ENCODE measurements at places on chromosomes 12 and 14.
A peak's percentile ranks its signal among the peaks of the same experiment; 100 is the strongest.

GRCh38 chr12:116060764-116061163 lies 216.7 kb downstream of the MED13L start:
- DNase-seq, result peak; percentile 22

DNA sequence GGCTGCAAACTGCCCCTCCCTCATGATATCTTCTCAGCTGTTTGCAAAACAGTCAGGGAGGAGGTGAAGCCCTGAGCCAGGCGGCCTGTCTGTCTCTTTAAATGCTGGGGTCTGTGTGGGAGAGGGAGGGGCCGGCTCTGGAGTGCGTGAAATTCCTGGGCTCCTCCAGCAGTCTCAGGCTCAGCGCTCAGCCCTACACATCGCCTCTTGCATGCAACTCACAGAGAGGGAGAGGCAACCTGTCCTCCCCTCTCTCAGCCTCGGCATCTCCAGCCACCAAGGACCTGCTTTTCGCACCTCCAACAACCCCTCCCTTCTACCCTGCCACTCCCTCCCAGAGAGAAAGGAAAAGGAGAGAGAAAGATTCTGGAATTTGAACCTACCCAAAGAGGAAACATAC lies at the start of gene NRXN3:
TSS of gene NRXN3 (plus strand) at position 171 of the 400 bp plus-strand sequence. CDS start 72,721 bp downstream, outside the sequence.
- no peak for DNase-seq

DNA sequence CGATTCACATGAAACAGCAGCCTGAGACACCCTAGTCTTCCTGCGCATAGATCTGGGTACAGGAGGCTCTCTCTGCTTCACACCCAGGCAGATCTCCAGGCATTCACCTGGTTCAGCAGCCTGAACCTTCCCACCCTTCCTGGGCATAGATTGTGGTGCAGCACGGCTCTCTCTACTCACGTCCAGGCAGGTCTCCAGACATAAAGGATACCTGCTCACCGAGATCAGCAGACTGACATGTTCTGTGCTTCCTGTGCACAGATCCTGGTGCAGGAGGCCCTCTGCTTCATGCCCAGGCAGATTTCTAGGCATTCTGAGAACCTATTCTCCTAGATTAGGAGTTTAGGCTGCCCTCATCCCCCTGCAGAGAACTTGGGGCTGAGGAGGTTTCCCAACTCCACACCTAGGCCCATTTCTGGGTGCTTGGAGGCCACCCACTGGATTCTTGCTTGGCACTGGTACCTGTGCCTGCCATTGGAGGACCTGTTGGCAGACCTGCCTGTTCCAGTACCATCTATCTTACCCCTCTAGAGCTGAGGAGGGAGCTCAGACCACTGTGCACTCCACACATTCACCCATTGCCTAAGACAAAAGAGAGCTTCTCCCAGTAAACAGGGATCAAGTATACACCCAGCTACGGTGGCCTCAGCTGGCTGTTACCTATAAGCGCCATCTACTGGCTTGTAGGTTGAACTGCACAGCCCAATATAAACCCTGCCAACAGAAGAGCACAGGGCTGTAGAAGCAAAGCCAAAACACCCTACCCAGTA lies 28.0 kb upstream of the GARIN6 start:
- peak; percentile 17 for DNase-seq

DNA sequence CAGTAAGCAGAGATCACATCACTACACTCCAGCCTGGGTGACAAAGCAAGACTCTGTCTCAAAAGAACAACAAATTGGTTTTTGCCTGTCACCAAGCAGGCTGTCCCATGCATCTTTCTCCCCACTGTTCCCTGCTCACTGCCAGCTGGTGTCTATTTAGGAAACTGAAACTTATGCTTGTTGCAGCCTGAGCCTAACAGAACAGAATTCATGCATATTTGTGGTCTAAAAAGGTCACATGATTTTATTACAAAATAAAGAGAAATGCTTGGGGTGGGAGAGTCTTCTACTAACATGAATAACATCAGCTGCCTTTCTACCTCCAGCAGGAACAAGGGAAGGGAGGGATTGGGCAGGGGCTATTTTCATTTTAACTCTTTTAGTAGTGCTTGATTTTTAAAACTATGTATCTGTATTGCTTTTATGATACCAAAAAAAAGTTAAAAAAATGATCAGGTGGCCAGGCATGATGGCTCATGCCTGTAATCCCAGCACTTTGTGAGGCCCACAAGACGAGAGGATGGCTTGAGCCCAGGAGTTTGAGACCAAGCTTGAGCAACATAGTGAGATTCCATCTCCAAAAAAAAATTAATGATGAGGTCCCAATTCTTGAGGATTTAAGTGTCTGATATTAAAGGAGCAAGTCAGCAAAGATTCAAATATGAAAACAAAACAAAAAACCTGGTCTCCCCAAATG lies 923 bp downstream of the STAT2 start:
- peak; percentile 90 for DNase-seq

DNA sequence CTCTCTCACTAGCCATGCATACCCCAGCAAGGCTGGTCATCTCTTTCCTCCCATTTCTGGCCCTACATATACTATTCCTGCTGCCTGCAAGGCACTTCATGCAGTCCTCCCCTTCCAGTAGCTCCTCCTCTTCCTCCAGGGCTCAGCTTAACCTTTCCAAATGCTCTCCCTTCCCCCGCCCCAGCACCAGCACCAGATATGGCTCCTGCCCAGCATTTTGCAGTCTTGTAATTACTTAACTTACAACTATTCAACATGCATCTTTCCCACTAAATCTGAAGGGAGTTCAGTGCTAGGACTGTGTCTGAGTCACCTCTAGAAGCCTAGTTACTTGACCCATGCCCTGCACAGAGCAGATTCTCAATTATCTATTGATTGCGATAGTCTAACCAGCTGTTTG lies 1.8 kb upstream of the FBXO21 start:
- no peak for DNase-seq

- no peak for DNase-seq
These were observed 191.2 kb upstream of the GARIN2 start for GRCh38 chr14:66998013-66998412.

- peak; percentile 22 for DNase-seq
These were observed 7.7 kb downstream of the GATC start for GRCh38 chr12:120453977-120454376.

GRCh38 chr12:54394986-54395385 lies 10.5 kb upstream of the ZNF385A start:
- no peak for DNase-seq

DNA sequence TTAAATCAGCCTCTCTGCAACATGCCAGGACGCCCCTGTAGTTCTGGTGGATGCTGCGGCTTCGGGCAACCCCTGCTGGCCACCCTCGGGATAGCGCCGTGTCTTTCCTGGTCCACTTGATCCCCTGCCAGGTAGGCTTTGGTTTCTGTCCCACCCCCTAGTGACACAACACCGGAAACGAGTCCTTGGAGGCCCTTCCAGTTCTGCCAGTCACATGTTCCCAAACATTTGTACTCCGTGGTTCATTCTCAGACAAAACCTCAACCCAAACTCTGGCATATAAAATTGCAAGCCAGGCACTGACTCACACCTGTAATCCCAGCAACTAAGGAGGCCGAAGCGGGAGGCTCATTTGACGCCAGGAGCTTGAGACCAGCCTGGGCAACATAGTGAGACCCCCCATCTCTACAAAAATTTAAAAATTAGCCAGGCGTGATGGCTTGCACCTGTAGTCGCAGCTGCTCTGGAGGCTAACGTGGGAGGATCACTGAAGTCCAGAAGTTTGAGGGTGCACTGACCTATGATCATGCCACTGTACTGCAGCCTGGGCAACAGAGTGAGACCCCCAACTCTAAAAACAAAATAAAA lies 37.0 kb downstream of the RASAL1 start:
- peak; percentile 65 for DNase-seq

DNA sequence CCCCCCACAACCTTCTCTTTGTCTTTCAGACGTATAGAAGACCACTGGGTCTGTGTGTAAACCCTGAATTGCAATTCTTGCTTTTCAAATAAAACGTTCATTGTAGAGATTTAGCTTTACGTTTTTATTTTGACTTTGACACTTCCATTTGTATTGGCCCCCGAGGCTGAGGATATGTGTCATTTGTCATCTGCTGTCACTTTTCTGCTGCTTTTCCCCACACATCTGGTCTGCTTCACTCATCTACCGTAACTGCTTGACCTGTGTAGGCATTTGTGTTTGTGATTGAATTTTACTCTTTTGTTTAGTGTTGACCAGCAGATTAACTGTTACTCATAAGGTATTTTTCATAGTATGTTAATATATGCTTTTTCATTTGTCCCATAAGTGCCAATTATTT lies 157.2 kb upstream of the SYT10 start:
- DNase-seq, result no peak

- DNase-seq, result peak; percentile 30
These were observed 83.3 kb upstream of the PPM1H start for GRCh38 chr12:63018273-63018672.

DNA sequence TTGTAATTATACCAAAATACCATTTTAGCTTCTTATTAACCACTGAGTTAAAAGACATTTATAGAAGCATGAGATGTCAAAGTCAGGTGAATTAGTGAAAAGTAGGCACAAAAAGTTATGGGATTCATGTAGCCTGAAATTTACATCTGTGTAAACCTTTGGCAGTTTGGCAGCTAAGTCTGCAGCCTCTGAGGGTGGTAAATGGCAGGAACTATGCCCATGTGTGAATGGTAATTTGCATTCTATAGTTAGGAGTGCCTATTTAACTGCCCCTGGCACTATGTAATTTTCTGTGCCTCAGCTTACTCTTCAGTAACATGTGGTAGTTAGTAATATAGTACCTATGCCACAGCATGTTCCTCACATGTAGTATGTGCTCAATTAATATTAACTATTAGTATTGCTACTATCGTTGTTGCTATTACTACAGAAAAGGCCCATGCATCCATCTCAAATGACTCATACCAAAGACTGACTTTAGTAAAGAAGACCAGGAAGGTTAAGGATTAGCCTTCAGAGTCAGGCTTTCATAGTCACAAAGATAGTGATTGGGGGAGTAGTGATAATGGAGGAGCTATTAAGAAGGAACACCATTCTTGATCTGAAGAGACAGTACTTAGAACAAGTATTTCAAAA lies 258.7 kb upstream of the BTG1 start:
- DNase-seq, result no peak

GRCh38 chr14:89201645-89202044 lies 215.4 kb downstream of the FOXN3 start:
- DNase-seq, result no peak

GRCh38 chr12:86290615-86291014 lies 34.4 kb upstream of the MGAT4C start:
- no peak for DNase-seq

- DNase-seq, result peak; percentile 95
These were observed 54.0 kb downstream of the ZNF664 start for GRCh38 chr12:124026755-124027745.

GRCh38 chr14:50113381-50114035 lies 2.9 kb downstream of the VCPKMT start:
- DNase-seq, result no peak

GRCh38 chr14:23861666-23862065 lies 91.9 kb upstream of the DHRS4 start:
- DNase-seq, result no peak

DNA sequence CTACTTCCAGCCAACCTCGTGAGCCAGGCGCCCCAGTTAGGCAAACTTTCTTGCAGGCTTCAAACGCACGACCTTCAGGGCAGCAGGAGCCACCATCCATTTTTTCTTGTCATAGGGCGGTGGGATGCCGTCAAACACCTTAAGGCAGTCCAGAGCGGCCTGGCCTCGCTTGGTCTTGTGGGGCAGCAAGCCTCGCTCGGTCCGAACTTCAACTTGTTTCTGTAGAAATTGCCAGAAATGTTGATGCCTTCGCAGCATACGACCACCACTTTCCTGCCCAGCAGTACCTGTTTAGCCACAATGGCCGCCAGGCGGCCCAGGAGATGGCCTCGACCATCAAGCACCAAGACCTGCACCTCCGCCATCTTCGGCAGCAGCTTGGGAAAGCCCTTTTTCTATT lies 474.7 kb downstream of the MDGA2 start:
- no peak for DNase-seq

- DNase-seq, result no peak
These were observed 186.5 kb downstream of the PHETA1 start for GRCh38 chr12:111182382-111182781.

DNA sequence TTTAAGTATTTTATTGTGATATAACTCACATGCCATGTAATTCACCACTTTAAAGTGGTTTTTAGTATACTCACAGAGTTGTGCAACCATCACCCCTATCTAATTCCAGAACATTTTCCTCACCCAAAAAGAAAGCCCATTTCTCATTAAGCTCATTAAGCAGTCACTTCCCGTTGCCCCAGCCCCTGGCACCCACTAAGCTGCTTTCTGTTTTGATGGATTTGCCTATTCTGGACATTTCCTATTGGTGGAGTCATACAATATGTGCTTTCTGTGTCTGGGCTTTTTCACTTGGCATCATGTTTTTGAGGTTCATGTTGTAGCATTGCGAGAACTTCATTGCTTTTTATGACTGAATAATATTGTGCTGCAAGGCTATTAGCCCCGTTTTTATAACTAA lies 66.0 kb downstream of the ARL6IP4 start:
- no peak for DNase-seq

- no peak for DNase-seq
These were observed 26.5 kb downstream of the WDHD1 start for GRCh38 chr14:55000381-55000780.

DNA sequence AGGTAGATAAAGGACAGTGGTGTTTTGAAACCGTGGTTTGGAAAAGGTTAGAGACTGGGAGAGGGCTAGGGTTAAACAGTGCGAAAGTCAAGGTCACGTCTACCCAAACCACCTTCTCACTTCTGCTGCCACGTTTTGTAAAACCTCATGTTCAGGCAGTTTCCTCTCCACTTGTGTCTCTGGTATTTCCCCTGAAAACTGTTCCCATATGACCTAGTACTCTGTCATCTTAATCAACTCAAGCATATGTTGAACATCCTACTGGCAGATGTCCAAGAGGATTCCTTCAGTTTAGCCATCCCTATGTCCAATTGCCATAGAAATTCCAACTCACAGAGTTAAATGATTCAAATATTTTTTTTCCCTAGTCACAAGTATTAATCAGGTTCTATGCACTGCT lies 17.4 kb downstream of the CLEC4C start:
- DNase-seq, result peak; percentile 34

GRCh38 chr12:52082988-52083637 lies 3.6 kb downstream of the SMIM41 start:
- DNase-seq, result peak; percentile 44
